ENCODE measurements at places on chromosomes 13 and 19.

DNA sequence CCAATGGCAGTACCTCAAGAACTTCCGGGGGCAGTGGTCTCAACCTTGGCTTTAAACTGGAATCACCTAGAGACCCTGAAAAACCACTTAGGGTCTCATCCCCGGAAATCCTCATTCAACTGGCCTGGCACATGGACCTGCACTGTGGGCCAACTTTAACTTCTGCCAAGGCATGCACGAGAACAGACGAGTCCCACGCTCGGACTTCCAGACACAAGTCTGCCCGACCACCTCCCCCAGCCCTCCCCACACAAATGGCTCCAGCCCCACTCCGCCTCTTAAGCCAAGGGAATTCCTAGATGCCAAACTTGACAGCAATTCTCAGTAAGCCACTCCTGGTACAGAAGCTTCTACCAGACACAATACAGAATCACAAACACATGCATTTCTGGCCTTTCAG lies 114.0 kb downstream of the STK24 start:
- DNase-seq = no peak

GRCh38 chr19:57245959-57246358 lies 5.5 kb downstream of the ZNF805 start:
- DNase-seq = no peak

DNA sequence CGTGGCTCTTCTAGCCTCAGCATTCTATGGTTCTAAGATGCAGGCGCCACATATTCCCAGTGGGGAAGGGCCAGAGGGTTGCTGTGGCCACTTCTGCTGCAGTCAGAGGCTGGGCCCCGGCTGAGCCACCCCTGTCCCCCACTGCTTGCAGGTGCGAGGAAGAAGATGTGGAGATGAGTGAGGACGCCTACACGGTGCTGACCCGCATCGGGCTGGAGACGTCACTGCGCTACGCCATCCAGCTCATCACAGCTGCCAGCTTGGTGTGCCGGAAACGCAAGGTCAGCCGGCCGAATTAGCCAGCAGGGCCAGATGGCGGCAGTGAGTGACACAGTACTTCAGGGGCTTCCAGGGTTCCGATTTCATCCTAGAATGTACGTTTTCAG lies 2.0 kb downstream of the LHB start:
- no peak for DNase-seq

DNA sequence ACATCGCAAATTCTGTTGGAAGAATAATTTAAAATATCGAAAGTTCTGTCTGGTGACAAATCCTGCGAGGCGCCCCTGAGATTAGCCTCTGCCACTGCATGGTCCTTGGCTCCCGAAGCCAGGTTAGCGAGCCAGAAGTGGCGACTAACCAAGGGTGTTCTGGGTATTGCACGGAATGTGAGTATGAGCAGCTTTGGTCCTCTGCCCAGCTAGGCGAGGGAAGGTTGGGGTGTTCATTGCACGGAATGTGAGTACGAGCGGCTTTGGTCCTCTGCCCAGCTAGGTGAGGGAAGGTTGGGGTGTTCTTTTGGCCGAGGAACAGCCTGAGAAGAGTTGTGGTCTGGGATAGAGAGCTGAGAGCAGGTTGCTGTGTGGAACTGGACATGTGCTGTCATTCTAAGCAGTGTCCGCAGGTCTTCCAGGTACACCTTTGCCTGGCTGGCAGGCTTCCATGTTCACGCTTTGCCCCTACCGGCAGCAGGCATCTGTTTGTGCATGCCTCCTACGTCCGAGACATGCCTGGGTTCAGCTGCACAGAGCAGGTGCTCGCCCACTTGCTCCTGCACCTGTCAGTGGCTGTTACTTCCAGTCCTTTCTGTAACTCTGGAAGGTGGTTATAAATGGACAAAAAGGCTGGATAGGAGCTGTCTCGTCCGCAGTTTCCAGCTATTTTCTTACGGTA lies 18.3 kb upstream of the TEX29 start:
- DNase-seq = no peak

DNA sequence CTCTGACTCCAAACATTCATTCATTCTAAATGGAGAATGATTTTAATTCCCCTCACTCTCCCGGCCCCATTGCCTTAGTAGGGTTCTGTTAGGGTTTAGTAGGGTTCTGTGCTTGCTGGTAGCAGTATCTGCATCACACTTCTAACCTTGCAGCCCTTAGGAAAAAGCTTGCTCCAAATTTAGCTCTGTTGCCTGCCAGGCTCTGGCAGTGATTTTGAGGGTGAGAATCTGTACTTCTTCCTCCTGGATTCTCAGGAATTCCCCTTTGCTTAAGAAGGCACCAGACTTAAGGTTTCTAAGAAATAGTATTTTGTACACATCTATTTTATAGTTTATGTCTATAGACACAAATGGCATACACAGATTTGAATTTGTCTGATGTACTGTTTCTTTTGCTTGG lies 14.7 kb downstream of the B3GLCT start:
- DNase-seq = no peak

DNA sequence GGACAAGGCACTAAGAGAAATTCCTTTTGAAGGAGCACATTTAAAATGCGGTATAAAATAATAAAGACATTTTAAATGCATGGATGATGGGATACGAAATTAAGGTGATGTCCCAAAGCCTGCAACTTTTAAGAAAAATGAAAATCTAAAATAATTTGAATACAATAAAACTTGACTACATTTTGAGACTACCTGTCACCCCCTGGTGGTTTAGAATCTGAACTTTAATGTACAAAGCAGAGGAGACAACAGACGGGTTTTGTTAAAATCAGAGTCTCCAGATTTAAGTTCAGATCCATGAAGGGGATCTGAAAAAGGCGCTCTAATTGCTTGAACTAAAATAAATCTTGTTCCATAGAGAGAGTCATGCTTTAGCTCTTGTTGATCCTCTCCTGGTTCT lies 1129.3 kb upstream of the PCDH20 start:
- DNase-seq = no peak

- no peak for DNase-seq
Measured at GRCh38 chr13:68440874-68441273, 1210.7 kb upstream of the PCDH9 start.

GRCh38 chr19:58560007-58560887 lies 1.8 kb upstream of the UBE2M start:
- DNase-seq = no peak

GRCh38 chr19:53463263-53463662 lies 4.3 kb upstream of the ZNF813 start:
- DNase-seq = peak; percentile 91

DNA sequence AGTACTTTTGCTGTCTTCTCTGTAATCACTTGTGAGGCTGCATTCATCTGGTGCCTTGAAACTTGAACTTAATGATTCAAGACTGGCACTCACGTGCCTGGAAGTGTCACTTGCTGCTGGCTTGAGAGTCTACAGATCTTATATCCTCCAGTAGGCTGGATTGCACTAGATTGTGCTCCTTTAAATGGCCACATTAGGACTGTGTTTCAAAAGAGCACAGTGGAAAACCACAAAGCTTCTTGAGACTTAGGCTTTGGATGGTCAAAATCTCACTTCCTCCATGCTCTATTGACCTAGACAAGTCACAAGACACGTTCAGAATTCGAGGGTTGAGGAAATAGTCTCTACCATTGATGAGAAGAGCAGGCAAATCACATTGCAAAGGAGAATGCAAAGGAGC lies 1278.8 kb upstream of the MIR17HG start:
- no peak for DNase-seq

DNA sequence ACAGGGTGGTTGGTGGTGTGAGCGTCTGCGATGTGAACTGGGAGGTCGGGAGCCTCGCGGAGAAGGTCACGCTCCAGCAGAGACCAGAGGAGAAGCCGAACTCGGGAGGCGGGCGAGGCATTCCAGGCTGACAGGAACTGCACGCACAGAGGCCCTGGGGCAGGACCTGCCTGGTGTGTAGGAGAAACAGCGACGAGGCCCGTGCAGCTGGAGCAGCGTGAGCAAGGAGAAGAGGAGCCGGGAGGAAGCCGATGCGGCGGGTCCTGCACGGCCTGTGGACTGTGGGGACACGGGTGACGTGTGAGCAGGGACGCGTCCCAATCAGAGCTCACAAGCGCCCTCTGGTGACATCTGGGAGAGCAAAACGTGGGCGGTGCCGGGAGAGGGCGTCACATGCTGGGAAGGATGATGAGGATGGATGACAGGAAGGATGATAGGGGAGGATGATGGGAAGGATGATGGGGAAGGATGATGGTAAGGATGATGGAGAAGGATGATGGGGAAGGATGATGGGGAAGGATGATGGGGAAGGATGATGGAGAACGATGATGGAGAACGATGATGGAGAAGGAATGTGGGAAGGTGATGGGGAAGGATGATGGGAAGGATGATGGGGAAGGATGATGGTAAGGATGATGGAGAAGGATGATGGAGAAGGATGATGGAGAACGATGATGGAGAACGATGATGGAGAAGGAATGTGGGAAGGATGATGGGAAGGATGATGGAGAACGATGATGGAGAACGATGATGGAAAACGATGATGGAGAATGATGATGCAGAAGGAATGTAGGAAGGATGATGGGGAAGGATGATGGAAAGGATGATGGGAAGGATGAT lies 16.1 kb upstream of the MADCAM1 start:
- DNase-seq = peak; percentile 93

- peak; percentile 31 for DNase-seq
Measured at GRCh38 chr13:105202354-105202753, 1333.1 kb downstream of the EFNB2 start.

DNA sequence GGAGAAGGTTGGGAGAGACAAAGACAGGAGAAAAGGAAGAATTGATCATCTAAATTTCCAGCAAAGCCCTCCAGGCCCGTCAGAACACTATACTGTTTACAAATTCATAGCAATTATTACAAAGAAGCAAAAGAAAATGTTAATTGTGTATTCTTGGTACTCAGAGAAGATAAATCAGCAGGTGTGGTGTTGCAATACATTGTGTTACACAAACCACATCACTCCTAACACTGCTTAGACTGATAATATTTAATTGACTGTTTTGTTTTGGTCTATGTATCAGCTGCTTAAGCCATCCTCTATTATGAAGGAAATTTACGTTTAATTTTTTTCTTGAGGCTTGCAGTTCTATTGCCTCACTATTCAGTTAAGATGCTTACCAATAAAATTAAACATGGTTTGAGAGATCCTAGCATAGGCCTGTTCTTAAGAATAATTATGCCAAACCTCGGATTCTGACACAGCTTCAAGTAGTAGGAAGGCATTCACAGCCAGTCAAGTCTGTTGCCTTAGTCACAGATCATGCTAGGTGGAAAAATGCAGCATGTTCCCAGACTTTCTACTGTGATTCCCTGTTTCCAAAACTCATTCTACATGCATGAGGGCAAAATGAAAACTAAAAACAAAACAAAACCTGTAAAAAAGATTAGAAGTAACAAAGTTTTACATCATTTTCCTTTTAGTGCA lies 129.2 kb downstream of the TBC1D4 start:
- DNase-seq = no peak

DNA sequence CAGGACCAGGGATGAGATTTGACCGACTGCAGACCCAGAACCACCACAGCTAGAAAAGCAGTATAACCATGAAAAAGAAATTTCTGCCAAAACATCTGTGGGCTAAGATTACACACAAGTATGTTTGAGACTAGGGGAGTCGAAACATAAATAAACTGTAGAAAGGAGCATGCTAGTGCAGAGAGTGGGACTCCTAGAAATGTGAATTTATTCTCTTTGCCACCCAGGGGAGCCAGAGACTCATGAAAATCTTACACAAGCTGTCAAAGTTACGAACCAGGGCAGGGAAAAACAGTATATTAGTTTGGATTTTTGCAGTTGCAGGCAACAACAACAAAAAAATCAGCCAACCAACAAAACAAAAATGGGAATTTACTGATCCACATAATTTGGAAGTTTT lies 12.3 kb upstream of the HSPH1 start:
- peak; percentile 31 for DNase-seq

DNA sequence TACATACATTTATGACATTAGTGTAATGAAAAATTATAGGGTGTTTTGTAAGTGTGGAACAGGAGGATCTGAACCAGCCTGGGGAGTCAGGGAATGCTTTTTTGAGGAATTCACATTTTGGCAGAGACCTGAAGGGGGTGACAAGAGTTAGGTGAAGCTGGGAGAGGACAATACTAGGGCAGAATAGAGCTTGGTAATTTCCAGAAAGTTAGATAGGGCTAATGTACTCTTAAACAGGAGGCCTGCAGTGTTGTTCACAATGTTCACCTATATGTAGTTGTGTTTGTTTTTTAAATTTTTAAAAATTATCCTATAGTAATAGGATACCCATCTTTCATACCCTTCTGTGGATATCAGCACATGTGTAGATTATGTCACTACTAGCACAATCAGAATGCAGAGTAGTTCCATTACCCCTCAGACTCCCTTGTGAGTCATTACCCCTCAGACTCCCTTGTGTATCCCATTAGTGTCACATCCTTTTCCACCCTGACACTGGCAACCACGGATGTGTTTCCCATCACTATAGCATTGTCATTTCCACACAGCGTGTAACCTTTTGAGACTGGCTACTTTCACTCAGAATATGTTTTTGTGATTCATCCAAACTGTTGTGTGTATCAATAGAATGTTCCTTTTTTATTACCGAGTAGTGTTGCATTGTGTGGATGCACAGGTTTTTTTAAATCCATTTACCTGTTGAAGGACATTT lies 43.1 kb downstream of the PCCA start:
- DNase-seq = no peak

DNA sequence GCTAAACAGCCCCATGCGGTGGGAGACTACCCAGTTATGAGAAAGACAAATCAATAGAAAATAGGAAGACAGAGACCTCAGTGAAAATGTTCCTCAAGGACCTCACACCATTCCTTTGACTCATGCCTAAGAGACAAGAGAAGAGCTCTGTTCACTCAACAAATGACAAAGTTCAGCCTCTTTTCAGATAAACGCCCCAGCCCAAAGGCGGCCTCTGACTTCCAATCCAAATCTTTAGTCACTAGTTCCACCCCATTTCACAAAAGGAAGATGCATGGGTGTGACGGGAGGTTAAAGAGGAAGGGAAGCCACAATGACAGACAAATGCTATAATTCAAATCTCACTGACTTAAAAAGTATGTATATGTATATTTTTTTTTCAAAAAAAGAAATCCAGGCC lies 8.1 kb downstream of the CARS2 start:
- DNase-seq = no peak

GRCh38 chr19:2308114-2308556 lies at the start of gene LINGO3:
Gene LINGO3, minus strand, starts transcription at chr19:2308154. Its CDS starts 16,378 bp downstream, at chr19:2291776.
- no peak for DNase-seq

- no peak for DNase-seq
Measured at GRCh38 chr19:50509366-50509765, 1.6 kb downstream of the JOSD2 start.

GRCh38 chr13:79998381-79998880 lies 342.5 kb downstream of the SPRY2 start:
- no peak for DNase-seq

GRCh38 chr13:106464076-106464475 lies 71.4 kb downstream of the EFNB2 start:
- DNase-seq = no peak

GRCh38 chr13:91184244-91184926 lies 163.1 kb upstream of the MIR17HG start:
- no peak for DNase-seq

Data from eye (tissue), 1 donor.